ENCODE measurements at places on chromosomes 5 and 9.

DNA sequence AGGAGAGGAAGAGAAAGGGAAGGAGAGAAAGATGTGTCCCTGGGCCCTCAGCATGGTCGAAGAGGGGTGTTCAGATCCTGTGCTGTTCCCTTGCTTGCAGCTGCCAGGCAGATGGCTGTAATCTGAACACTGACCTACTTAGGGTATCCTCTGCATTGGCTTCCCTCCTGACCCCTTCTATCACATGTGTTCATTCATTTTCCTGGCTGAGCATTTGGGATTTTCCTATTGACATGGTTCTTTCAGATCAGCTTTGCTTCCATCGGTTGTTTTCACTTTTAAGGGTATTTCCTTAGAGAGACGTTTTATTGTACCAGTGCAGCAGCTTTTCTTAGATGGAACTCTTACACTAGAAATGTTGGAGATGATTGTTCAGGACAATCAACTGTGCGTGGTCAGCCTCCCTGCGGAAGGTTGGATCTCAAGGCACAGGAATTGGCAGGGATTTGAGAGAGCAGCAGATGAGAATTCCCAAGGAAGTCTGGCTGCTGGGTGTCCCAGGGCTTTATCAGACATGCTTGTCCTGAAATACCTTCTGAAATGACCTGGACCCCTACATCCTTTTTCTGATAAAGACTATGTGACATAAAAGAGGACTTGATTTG, 26.0 kb downstream of the ACTBL2 start:
- no peak for DNase-seq

DNA sequence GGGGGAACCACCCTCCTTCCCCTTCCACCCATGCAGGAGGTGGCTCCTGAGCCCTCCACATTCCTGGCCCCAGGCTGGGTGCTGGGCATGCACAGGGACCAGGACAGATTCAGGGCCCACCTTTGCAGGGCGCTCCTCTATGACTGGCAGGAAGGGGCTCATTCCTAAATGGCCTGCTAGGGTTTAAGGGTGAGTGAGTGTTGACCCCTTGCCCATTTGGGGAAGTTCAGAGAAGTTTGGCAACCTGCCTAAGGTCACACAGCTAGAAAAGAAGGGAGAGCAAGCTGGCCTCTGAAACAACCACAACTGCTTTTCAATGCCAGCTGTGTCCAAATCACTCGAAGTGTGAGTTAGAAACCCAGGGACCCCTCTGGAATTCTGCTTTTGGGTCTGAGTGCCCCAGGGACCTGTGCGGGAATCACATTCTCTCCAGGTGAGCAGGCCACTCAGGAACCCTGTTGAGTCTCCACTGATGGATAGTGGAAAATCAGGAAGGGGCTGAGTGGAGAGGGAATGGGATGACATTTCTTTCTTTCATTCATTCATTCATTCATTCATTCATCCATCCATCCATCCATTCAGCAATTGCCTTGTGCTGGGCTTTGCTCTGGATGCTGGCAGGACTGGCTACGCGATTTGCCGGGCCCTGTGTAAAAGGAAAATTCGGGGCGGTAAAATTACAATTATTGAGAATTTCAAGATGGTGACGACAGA, 191.9 kb downstream of the C9orf50 start:
- no peak for DNase-seq

DNA sequence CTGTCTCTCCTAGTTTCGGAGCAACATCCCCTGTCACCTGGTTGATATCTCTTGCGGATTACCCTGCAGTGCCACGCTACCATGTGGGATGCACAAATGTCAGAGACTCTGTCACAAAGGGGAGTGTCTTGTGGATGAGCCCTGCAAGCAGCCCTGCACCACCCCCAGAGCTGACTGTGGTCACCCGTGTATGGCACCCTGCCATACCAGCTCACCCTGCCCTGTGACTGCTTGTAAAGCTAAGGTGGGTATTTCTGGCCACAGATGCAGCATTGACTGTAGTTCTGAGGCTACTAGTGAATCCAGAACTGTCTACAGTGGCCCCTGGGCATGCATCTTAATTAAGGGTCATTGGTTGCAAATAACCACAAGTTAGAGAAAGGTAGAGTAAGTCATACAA, 50.8 kb downstream of the AQP7 start:
- DNase-seq = no peak

GRCh38 chr9:111627260-111627963, 3.7 kb upstream of the DNAJC25 start:
- DNase-seq = no peak

GRCh38 chr5:162288647-162289296, 221.2 kb downstream of the GABRG2 start:
- DNase-seq = no peak

- DNase-seq = no peak
Observed at GRCh38 chr5:133461796-133462516, 150.4 kb downstream of the FSTL4 start.

GRCh38 chr9:19554529-19554928, 145.7 kb downstream of the ACER2 start:
- no peak for DNase-seq

- DNase-seq = no peak
Observed at GRCh38 chr9:116873491-116873890, 186.4 kb downstream of the TRIM32 start.

DNA sequence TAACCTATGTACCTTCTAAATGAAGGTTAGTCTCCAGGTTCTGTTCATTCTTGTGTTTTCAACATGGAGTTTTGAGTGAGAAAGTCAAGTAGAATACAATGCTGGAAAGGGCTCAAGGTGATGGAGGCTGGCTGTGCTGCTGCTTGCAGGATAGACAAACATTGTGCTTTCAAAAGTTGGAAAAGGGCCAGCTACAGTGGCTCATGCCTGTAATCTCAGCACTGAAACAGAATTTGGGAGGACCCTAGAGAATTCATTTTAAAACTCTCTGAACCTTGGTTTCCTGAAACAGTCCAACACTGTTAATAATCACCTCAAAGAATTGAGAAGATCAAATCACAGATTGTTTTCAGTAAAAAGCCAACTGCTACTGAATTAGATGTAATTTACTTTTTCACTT, 15.4 kb upstream of the IARS1 start:
- DNase-seq = peak; percentile 45

- peak; percentile 21 for DNase-seq
Observed at GRCh38 chr5:141787376-141787775, 90.8 kb downstream of the PCDH1 start.

GRCh38 chr5:121031491-121031890, 567.4 kb downstream of the PRR16 start:
- peak; percentile 1 for DNase-seq

DNA sequence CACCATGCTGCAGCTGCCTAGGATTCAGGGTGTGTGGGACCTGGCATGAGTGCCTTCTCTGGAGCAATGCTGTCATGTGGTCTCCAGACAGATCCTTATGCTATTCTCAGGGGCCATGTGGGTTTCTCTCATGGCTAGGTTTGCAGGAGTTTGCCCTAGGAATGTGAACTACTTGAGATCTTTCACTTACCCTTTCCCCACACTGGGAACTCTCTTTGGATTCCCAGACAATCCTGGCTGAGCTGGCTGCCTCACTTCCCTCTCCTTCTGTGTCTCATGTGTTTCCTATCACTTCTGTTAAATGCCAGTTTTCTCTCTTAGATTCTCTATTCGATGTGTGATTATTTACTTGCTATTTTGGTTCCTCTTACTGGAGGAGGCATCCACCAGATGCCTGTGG, 270.2 kb upstream of the RASA1 start:
- DNase-seq = no peak

- DNase-seq = no peak
Observed at GRCh38 chr5:149614034-149614907, 33.0 kb downstream of the ARHGEF37 start.

GRCh38 chr9:94033383-94033782, 50.9 kb upstream of the PTPDC1 start:
- no peak for DNase-seq

All from iris pigment epithelial cell (primary cell).